Fibroblast of skin of scalp (primary cell): ENCODE measurements at places on chromosomes 7 and 10.

- peak; percentile 42 for DNase-seq
Measured at GRCh38 chr7:74083928-74084721, 521 bp downstream of the LIMK1 start.

DNA sequence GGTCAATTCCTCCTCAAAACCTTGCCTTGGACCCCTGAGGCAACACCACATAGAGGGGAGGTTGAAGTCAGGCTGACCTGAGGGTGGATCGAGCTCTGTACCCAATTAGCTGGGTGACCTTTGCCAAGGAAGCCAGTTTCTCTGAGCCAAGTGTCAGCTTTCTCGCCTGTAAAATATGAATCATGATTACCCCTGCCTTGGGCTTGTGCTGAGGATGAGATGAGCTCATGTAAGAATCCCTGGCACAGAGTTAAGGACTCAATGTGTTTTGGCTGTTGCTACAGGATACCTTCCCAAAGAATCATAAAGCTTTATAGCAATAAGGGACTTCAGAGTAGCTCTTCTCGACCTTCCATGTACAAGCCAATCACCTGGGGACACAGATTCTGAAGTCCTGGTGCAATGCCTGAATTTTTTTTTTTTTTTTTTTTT, 43.5 kb upstream of the CACUL1 start:
- DNase-seq = no peak

- DNase-seq = no peak
Measured at GRCh38 chr7:106294334-106294733, 9.6 kb upstream of the NAMPT start.

- DNase-seq = no peak
Measured at GRCh38 chr7:149743476-149744255, 29.7 kb downstream of the ZNF467 start.

DNA sequence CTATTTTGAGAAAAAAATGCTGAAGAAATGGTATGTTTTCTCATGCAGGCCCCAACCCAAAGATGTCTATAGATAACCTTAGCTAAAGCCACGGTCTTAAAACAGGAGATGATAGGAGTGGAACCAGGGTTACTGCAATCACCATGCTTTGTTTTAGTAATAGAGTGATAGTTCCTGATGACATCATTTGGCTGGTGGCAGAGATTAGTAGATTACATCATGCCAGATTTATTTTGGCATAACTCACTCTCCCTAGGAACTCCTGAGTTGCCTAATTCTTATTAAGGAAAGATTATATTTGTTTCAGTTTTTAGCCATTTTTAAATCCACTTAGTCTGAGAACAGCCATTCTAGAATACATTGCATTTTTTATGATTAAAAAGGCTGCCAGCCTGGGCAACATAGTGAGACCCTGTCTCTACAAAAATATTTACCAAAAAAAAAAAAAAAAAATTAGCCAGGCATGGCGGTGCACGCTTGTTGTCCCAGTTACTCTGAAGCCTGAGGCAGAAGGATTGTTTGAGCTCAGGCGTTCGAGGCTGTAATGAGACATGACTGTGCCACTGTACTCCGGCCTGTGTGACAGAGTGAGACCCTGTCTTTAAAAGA, 17.8 kb downstream of the ENO4 start:
- peak; percentile 34 for DNase-seq

DNA sequence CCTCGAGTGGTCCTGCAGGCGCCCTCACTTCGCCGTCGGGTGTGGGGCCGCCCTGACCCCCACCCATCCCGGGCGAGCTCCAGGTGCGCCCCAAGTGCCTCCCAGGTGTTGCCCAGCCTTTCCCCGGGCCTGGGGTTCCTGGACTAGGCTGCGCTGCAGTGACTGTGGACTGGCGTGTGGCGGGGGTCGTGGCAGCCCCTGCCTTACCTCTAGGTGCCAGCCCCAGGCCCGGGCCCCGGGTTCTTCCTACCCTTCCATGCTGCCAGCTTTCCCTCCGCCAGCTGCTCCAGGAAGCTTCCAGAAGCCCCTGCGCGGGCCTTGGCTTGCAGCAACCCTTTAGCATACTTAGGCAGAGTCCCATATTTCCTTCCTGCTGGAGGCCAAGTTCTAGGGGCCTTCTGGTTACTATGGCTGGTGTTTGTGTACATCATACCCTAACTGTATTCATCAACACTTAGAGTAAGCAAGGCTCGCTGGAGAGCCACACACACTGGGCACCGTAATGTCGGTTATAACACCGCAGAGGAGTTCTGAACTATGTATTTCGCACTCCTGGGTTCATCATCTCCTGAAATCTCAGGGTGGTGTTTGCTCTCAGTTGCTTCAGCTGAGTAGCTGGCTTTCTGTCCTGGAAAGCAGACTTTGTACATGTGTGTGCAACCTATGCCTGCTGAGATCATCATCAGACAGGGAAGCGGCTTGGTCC, 471 bp downstream of the MGMT start:
- no peak for DNase-seq

DNA sequence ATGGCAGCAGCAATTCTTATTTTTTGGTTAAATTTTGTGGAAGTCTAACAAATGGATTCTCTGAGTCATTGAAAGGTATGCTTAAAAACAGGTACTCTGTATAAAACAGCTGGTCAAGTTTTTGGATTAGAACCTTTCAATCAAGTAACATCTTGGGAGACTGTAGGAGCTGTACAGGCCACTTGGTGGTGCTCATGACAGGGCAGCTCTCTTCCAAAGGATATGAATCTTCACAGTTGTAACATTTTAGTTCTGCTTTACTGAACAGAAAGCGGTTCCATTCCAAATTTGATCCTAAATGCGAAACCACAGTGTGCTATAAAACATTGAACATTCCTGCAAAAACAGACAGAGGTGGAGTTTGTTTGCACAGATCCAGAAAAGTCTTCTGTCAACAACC, 44.5 kb upstream of the AGR3 start:
- DNase-seq = peak; percentile 48

GRCh38 chr10:102935939-102936605, 18.0 kb downstream of the CNNM2 start:
- DNase-seq = no peak

GRCh38 chr7:55081472-55082227, 62.8 kb downstream of the EGFR start:
- DNase-seq = no peak

- DNase-seq = peak; percentile 44
Measured at GRCh38 chr7:55247428-55247827, 117.7 kb upstream of the LANCL2 start.

DNA sequence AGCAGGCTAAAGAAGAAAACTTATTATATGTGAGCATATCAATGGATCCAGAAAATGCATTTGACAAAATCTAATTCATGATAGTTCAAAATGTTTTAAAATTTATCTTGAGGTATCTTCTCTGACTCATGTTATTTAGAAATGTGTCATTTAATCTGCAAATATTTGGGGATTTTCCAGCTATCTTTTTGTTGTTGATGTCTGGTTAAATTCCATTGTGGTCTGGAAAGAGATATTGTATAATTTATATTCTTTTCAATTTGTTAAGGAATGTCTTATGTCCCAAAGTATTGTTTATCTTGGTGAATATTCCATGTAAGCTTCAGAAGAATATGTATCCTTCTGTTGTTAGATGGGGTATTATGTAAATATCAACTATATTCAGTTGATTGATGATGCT, 942.5 kb downstream of the KCNMA1 start:
- DNase-seq = peak; percentile 42

DNA sequence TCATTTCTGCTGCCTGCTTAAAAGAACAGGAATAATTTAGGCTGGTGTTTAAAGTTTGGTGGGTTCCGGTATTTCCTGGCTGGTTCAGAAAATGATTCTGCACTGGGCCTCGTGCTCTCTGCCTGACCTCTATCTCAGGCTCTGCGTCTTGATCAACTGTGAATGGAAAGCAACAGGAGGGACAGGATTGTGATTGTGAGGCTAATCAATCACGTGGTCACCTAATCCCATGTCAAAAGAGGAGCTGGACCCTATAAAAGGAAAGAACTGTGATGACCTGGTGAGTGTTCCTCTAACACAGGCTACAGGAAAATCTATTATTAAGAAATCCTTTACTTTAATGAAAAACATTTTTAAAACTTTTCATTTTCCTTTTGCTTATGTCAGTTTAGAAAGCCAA, at the start of gene DHX32:
DHX32 (minus strand) TSS at position 101 of the 400 bp plus-strand sequence. CDS start 468 bp downstream, outside the sequence.
- DNase-seq = no peak

GRCh38 chr10:132848291-132848701, 62.3 kb upstream of the NKX6-2 start:
- no peak for DNase-seq

- DNase-seq = no peak
Measured at GRCh38 chr7:82600531-82600930, 157.0 kb upstream of the CACNA2D1 start.

DNA sequence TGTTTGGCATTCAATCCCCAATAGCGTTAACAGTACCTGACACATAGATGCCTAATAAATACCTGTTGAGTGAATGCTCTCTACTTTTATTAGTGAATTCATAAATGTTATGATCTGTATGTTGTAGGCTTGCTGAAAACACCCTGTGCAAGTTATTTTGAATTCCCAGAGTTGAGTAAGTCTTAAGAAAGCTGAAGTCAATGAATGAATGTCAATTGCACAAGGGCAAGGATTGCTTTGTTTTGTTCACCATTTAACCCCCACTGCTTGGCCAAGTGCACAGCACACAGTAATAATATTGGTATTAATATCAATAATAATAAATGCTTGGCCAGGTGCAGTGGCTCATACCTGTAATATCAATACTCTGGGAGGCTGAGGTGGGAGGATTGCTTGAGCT, 10.2 kb downstream of the CPA1 start:
- DNase-seq = no peak

- DNase-seq = no peak
Measured at GRCh38 chr7:6530626-6531491, 20.4 kb downstream of the GRID2IP start.

- DNase-seq = no peak
Measured at GRCh38 chr10:555682-556350, 133.7 kb downstream of the DIP2C start.
